ENCODE measurements at places on chromosomes 3 and 15.

GRCh38 chr15:90873998-90874605, 5.7 kb downstream of the FURIN start:
- no peak for DNase-seq

- DNase-seq = no peak
These were observed 226.9 kb upstream of the MRPL3 start for GRCh38 chr3:131729643-131730017.

DNA sequence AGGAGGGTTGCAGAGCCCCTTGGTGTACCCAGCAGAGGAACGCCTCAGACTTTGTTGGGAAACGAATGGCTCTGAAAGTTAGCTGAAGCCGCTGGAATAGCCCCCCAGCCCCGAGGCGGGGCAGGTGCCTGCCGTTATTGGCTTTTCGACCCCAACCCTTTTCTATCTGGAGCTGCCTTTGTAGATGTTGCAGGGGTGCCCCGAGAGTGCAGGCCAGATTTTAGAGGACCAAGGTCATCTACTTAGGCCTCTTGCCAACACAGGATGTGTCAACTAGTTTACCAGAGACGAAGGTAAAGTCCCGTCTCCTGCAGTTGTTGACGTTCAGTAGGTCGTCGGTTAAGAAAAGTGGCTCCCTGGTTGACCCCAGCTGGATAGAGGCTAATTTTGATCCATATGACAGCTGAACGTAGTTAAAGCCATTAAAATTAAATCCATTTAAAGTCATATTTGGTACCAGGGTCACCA, 579 bp upstream of the UBE3A start:
- no peak for DNase-seq

DNA sequence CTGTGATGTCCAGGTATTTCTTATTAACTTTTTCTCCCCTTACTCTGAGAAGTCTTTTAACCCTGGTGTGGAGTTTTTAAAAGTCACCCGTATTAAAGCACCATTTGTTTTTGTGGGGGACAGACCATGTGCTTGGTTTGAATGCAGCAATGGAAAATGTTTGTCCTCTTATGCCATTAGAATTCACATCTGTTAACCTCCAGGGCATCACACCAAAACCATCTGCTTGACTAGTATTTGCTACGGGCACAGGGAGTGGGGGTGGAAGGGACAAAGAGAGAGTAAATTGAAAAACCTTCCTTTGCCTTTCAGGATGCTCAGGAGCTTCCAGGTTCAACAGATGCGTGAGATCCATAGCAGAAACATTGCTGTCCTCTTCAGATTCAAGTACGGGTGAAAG, 61.4 kb upstream of the GOLGA8B start:
- DNase-seq = no peak

GRCh38 chr15:50880206-50880605, 28.3 kb upstream of the AP4E1 start:
- no peak for DNase-seq

DNA sequence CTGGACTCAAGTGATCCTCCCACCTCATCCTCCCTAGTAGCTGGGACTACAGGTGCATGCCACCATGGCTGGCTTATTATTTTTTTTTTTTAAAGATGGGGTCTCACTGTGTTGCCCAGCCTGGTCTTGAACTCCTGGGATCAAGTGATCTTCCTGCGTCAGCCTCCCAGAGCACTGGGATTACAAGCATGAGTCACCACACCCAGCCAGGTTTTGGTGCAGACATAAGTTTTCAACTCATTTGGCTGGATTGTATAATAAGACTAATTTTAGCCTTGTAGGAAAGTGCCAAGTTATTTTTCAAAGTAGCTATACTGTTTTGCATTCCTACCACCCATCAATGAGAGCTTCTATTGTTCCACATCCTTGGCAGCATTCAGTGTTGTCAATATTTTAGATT, 32.1 kb downstream of the BUB1B start:
- no peak for DNase-seq

- DNase-seq = no peak
These were observed 46.6 kb upstream of the TNIK start for GRCh38 chr3:171506743-171507319.

DNA sequence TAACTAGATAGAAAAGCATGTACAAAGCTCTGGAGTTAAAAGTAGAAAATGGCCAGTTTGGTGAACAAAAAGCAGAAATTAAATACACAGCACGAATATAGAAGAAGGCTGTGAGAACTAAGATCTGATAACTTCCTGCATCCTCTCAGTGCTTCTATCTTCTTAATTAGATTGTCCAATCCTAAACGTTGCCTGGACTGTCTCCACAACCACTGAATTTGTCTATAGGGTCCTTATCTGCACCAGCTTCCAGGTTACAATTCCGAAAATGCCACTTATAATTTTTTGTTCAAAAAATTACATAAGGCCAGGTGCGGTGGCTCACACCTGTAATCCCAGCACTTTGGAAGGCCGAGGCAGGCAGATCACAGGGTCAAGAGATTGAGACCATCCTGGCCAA, 626.3 kb downstream of the TBL1XR1 start:
- no peak for DNase-seq

GRCh38 chr15:84799511-84800187, 17.5 kb upstream of the ALPK3 start:
- DNase-seq = no peak

Data from stimulated activated CD8-positive, alpha-beta memory T cell treated with anti-CD3 and anti-CD28 coated beads, Interleukin-7, amount 100 ng/mL, for 24 hours (primary cell).